Activated T-helper 1 cell treated with Interleukin-2 at 50 U/mL for 16 hours (primary cell): ENCODE measurements at places on chromosomes 12 and 14.

DNA sequence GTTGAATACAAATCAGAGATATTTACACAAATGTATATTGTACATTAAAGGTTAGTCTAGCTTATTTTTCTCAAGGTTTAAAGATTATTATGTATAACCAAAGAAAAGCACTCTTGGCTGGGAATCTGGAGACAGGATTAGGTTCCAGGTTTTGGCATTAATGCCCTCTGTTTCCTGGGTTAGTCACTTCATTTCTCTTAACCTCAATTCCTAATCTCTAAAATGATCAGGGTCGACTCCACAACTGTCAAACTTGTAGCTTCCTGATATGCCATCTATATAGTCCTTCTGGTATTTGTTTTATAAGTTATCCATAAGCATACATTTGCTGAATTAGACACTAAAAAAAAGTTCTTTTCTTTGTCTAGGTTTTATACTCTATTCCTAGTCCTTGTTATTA is 2.6 kb downstream of the ITPR2 start:
- no peak for DNase-seq

DNA sequence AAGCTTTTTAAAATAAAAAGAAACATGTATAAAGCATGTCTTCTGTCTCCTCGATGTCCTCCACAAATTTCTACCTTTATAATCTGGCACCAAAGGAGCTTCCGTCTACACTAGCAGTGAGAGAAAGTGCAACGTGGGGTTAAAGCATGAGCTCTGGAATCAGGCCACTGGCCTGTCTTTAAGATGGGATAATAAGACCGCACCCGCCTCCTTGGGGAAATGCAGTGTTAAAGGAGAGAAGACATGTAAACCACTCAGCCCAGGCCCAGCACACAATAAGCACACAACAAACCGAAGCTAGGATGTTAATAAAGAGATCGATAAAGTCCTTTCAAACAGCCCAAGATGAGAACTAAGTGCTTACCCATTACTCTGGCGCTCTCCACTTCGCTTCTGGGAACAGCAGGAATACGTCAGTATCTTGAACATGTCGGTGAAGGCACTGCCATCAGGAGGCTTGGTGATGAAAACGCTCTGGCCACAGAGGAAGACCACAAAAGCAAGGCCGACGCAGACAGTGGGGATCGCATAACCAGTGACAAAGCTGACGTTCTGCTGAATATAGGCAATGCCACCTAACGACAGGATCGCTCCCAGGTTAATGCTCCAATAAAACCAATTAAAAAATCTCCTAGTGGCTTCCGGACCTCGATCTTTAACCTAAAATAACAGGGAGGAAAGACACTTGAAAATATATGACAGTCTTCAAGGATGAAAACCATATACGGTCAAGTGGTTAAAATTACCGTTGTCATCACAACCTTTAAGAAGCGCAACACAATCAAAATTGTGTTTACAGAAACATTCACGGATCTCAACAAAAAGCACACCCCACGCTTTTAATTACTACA is 9.1 kb downstream of the SLC15A4 start:
- no peak for DNase-seq

DNA sequence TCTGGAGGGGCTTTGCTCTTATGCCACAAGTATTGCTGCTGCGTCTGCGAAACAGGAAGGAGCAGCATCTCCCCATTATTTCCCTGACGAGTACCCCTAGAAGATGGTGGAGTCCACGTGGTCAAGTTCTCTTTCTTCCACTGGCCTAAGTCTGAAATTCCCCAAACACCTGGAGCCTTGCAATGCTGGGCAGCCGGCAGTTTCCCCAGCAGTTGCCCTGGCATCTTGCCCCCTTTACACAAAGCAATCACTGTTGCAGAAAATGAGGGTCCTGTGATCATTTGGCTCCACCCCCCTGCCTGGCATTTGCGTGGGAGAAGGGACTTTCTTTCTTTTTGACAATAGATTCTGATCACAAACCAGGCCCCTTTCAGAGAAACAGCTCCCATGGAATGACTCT is 56.9 kb downstream of the FOS start:
- DNase-seq = no peak

DNA sequence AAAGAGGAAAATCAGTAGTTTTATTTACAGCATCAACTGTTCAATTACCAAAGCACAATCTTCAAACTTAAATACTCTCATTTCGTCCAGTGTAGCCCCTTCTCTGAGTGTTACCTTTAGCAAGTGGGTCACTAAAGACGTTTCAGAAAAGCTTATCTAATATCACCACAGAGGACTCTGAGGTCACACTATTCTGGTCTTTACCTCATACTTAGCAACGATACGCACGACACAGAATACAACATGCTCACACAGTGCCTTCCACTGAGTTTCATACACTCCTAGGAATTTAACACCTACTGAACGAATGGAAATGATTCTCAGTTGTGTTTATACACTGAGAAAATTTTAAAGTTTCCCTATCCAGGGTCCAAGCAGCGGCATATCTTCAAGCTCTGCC is 2.0 kb downstream of the SYT10 start:
- DNase-seq = no peak

- no peak for DNase-seq
These were observed 213.8 kb downstream of the ALG10 start for GRCh38 chr12:34236073-34236472.

DNA sequence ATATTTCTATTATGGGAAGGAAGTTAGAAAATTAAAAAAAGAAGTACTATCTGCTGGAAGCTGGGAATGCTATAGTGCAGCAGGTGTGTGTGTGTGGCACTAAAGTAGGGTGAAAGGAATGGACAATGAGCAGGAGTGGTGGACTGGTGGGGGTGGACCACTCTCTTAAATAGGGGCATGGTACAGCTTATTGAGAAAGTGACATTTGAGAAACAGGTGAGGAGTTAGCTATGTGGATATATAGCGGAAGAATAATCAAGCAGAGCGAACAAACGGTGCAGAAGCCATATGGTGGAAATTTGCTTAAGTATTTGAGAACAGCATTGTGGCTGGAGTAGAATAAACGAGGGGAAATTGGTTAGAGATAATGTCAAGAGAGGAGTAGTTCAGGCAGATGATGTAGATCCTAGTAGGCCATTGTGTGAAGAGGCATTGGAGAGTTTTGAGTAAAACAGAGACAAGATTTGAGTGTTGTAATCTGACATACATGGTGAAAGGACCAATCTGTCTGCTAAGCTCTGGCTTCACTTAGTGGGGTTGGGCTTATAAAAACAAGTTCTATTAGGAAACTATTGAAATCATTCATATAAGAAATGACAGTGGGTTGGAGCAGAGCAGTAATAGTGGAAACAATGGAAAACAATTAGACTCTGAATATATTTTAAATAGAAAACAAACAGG is 149.2 kb upstream of the SYT10 start:
- DNase-seq = no peak

GRCh38 chr12:131950182-131950913 is 606 bp downstream of the EP400 start:
- DNase-seq = peak; percentile 14

- DNase-seq = no peak
These were observed 1.4 kb downstream of the KRT2 start for GRCh38 chr12:52650520-52651081.

DNA sequence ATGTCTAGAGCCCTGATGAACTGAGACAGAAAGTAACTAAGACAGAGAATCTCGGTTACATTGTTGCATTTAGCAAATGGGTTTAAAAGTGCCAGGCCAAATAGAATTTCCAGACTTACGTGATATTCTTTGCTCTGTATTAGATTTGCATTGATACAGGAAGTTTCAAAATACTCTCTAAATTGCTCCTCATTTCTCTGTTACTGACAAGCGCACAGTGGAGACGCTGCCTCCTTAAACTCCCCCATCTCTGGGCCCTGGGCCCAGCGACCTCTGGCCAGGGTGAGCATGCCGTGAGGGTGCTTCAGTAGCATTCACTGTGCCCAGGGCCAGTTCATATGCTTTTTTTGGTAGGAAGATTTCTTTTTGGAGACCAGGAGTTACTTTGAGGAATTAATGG is 22.9 kb upstream of the EVL start:
- no peak for DNase-seq

GRCh38 chr12:78878459-78878858 is 13.9 kb downstream of the SYT1 start:
- no peak for DNase-seq

GRCh38 chr12:125228519-125229260 is 163.5 kb downstream of the AACS start:
- no peak for DNase-seq

GRCh38 chr14:94770815-94771157 is 873 bp upstream of the GSC start:
- no peak for DNase-seq

GRCh38 chr12:123388177-123388950 is 4.4 kb downstream of the KMT5A start:
- peak; percentile 64 for DNase-seq

GRCh38 chr12:103771466-103771865 is 69.6 kb downstream of the NT5DC3 start:
- no peak for DNase-seq

DNA sequence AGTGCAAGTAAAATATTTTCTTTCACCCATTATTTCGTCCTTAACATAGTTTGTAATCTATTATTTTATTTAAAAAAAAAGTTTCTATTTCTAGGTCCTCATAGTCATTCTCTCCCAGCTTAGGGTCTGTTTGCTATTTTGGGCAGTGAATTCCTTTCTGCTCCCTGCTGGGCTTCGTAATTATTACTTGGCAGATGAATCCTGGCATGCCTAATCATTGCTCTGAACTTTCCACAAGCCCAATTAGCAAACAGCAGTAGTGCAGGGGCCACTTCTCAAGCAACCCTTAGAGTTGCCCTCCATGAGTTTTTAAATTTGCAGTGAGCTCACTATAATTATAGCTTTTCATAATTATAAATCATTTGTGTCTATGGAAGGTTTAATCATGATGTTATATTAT is 1378.3 kb upstream of the SEL1L start:
- DNase-seq = no peak

DNA sequence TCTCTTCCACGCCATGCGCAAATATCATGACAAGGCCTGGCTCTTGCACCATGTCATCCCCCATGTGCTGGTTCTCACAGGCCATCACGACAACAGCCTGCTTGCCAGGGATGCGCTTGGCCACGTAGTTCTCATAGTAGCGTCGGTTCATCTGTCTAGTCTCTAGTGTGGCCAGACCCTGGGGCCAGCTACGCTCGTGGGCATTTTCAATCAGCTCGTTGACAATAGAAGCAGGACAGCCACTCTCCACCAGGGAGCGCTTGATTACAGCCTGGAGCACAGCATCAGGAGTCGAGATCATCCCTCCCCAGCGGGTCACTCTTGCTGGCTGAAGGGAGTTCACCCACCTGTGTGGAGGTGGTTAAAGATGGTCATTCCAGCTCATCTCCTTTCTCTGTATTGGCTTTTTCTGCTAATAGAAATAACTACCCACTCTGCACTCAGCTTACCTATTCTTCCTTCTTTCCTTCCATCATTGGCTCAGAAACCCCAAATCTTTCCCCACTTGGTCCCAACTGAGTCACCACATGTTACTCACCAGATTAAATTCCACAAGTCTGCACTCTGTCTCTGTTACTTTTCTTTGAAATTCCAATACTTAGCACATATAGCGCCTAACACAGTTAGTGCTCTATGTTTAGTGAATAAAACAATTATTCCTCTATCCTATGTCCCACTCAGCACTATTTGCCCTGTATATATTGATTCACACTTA is 15.1 kb downstream of the RNF41 start:
- DNase-seq = peak; percentile 16

- DNase-seq = no peak
These were observed 445.5 kb upstream of the GARIN6 start for GRCh38 chr12:99201906-99202645.

- no peak for DNase-seq
These were observed 6.9 kb downstream of the ANAPC5 start for GRCh38 chr12:121345151-121345815.

DNA sequence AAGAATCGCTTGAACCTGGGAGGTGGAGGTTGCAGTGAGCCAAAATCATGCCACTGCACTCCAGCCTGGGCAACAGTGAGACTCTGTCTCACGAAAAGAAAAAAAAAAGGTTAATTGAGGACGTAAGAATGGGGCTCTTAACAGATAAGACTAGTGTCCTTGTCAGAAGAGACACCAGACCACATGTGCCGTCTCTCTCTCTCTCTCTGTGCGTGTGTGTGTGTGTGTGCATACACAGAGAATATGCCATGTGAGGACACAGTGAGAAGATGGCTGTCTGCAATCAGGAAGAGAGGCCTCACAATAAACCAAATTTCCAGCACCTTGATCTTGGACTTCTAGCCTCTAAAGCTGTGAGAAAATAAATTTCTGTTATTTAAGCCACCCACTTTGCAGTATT is 11.7 kb upstream of the ERC1 start:
- DNase-seq = no peak

GRCh38 chr12:87310126-87310525 is 719.1 kb downstream of the C12orf50 start:
- DNase-seq = no peak

- DNase-seq = no peak
These were observed 195.2 kb downstream of the ATXN7L3B start for GRCh38 chr12:74732826-74733225.

DNA sequence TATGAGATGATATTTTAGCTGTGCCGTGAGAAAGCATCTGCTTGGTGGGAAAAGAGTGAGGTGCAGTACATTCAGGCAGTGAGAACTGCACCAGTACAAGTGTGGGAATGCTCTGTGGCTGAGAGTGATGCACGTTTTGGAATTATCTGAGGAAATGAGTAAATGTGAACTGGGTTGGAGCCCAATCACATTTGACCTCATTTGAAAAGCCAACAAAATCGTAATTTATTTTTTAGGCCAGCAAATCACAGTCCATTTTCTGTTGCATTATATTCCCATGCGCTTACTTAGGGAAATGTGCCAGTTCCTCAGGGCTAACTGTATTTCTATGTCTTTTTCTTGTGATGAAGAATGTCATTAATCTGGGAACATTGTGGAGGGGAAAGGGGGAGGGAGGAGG is 77.3 kb downstream of the SNAPC1 start:
- DNase-seq = no peak

GRCh38 chr14:104548802-104549535 is 30.6 kb upstream of the C14orf180 start:
- DNase-seq = no peak

- no peak for DNase-seq
These were observed 12.3 kb upstream of the CALM1 start for GRCh38 chr14:90384543-90384911.

DNA sequence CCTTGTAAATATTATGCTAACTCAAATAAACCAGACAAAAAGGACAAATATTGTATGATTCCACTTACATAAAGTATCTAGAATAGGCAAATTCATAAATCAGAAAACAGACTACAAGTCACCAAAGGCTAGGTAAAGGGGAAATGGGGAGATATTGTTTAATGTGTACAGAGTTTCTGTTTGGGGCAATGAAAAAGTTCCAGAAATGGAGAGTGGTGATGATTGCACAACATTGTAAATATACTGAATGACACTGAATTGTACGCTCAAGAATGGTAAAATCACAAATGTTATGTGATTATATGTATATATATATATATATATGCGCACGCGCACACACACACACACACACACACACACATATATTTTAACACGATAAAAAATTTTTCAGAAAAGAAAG is 182.5 kb downstream of the SLC2A13 start:
- DNase-seq = no peak

GRCh38 chr14:85090681-85091080 is 439.3 kb upstream of the FLRT2 start:
- no peak for DNase-seq
